ENCODE measurements at places on chromosomes 6 and 20.

DNA sequence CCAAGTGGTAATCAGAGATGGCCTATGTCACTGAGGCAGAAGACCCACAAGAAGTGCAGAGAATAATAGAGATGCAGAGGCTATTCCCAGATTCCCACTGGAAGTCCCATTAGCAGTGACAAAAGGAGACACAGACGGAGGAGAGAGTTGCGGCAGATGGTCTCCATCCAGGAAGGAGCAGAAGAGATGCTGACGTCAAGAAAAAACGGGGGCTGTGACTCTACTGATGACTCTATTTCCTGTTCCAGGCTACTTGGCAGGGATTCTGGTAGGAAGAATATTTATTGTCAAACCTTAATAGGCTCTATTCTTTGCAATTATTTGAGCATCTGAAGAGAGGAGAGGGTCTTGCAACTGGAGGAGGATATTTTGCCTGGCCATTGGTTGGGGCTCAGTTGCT lies 246.0 kb upstream of the ECI2 start:
- DNase-seq, result no peak

DNA sequence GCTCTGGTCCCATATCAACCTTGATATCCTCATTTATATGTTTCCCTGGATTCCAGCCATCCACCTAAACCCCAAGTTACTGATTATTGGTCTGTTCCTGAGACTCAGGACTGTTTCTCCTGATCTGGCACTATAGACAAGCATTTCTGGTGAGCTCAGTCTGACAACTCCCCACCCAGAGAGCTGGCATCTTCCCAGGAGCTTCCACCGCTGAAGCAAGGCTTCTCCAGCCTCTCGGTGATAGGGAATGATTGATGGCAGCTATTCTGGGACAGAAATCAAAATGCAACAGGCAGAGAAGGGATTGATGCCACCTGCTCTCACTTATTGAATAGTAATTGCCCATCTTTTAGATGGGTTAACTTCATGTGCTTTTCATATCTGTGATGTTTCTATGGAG lies 169.7 kb upstream of the GGTLC1 start:
- no peak for DNase-seq

- DNase-seq, result no peak
These were observed 47.5 kb upstream of the JAG1 start for GRCh38 chr20:10721137-10721896.

DNA sequence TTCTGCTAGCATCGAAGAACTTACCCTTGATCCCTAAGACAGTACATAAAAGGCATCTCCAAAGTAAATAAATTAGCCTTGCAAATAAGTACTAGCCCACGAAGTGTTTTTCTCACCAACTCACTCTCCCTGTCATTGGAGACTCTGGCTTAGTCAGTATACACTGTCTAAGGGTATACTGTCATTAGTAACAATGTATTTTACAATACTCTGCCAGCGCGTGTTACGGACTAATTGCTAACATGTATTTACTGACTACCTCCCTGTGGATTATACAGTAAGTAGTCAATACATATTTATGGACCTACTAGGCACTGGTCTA lies 72.1 kb downstream of the NFATC2 start:
- no peak for DNase-seq

GRCh38 chr6:47741807-47742206 lies 40.0 kb upstream of the OPN5 start:
- DNase-seq, result no peak

DNA sequence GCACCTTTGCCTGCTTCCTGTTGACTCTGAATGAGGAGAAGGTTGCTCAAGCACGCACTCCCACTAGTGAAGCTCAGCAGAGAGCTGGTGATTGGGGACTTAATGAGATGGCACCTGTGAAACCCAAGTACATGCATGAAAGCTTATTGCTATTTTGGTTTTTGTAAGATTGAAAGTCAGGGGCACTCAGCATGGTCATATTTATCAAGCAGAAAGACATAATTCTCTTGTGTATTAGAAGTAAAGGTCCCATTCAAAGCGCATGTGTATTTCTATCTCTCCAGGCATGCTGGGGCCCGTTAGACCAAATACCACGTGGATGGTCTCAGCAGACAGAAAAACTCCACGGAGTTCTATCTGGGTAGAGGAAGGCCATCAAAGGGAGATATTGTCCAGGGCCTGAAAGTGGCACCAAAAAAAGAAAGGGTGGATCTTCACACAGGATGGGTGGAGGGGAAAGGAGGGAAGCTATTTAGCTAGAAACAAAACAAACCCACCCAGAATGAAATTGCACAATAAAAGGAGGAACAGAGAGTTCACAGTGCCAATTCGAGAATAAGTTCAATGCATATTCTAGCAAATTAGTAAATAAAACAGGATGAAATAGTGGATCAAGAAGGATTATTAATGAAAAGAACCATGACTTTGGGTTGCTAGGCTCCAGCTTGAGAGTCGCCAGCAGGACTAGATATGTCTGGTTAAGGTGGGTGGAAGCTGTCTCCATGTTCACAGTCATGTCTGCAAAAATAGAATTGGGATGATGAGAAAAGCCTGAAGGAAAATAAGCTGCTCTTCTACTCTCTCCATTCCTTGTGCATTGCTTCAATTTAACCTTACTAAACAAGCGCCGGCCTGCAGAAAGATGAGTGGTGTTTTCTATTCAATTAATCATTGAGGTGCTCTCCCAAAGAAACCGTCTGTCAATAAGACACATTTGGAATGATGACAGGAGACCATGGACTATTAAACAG lies 224.9 kb upstream of the DTNBP1 start:
- DNase-seq, result no peak

GRCh38 chr20:10200330-10200729 lies 18.3 kb upstream of the SNAP25 start:
- no peak for DNase-seq

- no peak for DNase-seq
These were observed 56.2 kb upstream of the EDN1 start for GRCh38 chr6:12233693-12234571.

DNA sequence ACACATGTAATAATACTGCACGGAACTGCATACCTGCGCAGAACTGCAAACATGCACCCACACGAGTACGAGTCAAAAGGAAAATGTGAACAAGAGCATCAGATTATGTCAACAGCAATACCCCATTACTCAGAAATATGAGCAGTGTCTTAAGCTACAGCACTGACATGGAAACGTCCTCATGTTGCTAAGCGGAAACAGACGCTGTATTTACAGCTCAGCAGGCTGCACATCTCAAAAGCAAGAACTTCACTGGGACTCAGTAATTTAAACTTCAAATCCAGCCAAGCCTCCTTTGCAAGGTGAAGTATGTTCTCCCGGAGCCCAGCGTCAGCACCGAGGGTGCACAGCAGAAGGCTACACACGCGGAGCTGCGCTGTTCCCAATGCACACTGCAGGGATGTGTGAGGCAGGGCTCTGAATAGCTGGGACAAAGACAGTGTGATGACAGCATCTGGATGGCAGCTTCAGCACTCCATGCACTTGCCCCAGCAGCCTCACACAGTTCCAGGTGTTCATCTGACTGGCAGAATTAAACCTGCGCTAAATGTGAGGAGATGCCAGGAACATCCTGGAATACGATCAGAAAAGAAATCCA lies 202.8 kb downstream of the WDR27 start:
- no peak for DNase-seq

DNA sequence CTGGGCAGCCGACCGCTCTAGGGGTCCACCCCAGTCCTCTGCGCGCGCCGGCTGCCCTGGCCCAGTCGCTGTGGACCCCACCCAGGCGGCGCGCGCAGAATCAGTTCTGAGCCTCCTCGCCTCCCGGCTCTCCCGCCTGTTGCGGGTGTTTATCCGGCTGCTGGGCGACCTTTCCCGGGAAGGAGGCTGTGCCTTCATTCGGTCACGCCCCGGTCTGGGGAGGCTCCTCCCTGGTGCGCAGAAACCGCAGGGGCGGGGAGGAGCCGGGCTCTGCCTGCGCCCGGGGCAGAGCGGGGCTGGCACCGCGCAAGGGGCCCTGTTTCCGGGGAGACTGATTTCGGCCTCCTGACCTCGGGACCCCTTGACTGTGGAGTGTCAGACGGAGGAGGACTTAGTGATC lies 80.8 kb upstream of the EYS start:
- DNase-seq, result no peak

GRCh38 chr20:32581839-32582658 lies 3.1 kb downstream of the NOL4L start:
- DNase-seq, result no peak

- DNase-seq, result no peak
These were observed 661.6 kb downstream of the DHX35 start for GRCh38 chr20:39623584-39624234.

GRCh38 chr6:130765181-130765727 lies 62.0 kb upstream of the SMLR1 start:
- DNase-seq, result no peak

DNA sequence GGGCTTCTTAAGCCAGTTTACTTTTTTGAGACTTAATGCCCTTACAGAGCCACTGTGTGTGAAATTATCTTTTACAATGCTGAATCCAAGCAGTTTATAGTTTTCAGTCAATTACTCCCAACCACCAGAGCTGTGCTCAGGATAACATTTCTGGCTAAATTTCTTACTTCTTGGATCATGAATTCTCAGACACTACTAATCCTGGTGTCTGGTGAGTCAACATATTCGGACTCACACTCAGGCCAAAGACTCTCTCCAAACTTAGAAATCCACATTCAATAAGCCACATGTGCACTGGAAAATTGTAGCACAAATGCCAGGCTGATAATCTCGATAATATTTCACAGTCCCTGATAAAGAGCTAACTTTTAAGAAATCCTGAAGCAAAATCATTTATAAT lies 49.0 kb downstream of the PTPRT start:
- DNase-seq, result no peak

GRCh38 chr6:124870611-124871459 lies 91.4 kb upstream of the RNF217 start:
- DNase-seq, result no peak

Data from esophagus squamous epithelium (tissue), 5 donors.